ENCODE measurements at places on chromosomes 2 and 18.

GRCh38 chr2:223865124-223865523 is 27.7 kb upstream of the AP1S3 start:
- DNase-seq = no peak

GRCh38 chr18:34694591-34695165 is 15.4 kb upstream of the DTNA start:
- no peak for DNase-seq

DNA sequence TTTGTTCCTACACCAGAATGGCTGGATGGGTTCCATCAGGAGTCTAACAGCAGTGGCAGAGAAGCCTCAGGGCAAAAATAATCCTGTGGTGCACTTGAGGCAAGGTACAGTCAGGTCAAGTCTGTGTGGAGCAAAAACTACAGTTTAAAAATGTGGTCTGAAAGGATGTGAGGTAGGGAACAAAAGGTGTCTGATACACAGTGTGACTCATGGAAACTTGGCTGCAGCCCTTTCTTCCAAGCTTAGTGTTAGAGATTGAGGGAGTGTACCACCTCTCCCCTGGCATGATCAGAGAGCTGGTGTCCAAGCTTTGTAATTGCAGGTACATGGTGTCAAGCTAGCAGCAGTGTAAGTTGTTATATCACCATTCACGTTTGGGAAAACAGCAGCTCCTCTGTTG is 8.9 kb downstream of the ANKAR start:
- no peak for DNase-seq

GRCh38 chr18:46497129-46497528 is 159.9 kb downstream of the LOXHD1 start:
- peak; percentile 24 for DNase-seq

- no peak for DNase-seq
These were observed 24.9 kb downstream of the PELI1 start for GRCh38 chr2:64119369-64119768.

- no peak for DNase-seq
These were observed 467 bp downstream of the PUM2 start for GRCh38 chr2:20350041-20350712.

GRCh38 chr2:120415728-120416509 is 70.0 kb downstream of the INHBB start:
- no peak for DNase-seq

- DNase-seq = no peak
These were observed 31.0 kb downstream of the GLI2 start for GRCh38 chr2:120766470-120767351.
